ENCODE measurements at places on chromosomes 5 and 9.

DNA sequence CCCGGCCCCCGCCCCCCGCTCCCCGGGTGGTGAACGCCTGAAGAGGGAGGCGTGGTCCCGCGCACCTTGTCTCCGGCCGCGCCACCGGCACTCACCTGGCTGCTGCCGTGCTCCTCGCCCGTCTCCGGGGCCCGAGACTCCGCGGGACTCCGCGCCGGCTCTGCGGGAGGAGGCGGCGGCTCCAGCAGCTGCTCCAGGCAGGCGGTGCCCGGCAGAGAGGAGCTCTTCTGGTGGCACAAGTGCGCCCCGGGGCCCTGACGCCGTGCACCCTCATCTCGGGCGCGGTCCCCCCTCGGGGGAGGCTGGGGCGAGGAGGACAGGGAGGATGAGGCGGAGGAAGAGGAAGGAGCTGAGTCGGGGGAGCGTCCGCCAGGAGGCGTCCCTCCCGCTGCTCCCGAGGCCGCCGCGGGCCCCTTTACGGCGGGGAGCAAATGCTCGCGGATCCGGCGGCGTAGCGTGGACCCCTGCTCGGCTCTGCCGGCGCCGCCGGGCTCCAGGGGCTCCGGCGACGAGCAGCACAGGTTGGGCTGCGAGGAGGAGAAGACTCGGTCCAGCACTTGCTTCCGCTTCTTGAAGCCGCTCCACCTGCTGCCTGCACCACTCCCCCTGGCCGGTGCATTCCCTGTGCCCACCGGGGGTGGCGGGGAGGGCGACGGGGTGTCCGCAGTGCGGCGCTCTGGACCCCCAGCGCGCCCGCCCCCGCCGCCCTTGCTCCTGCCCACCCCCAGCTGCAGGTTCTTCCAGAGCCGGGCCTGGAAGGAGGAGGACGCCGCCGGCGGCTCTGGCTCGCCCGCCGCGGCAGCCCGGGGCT is 928 bp downstream of the MCTP1 start:
- H3K4me3 ChIP-seq = no peak overlapping the region
- no peak overlapping the region for H3K27ac ChIP-seq
- no peak for DNase-seq
- H3K27me3 ChIP-seq = peaks cover 20% of the 10 kb centered on the region
- no peaks in the 10 kb centered on the region for H3K36me3 ChIP-seq

DNA sequence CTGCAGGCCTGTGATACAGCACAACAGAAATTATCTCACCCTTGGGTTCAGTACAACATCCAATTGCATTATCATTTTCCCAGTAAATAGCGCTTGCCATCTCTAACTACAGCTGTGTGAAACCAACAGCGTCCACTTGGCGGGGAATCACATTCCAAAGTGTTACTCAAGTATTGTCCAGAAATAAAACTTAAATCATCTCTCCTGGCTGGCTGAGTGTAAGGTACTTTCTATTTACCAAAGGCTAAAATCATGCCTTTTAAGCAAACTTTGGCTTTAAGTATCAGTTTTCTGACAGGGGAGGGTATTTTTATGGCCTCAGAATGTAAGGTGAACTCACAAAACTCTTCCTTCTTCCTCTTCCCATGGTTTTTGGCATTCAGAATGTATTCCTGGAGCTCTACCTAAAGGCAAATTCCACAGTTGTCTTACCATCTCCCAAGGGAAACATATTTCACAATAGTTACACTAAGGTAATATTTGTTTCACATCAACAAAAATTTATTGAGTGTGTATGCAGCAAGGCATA is 205.6 kb upstream of the MPDZ start:
- H3K27ac ChIP-seq = no peak overlapping the region
- H3K36me3 ChIP-seq = no peaks in the 10 kb centered on the region
- no peak for DNase-seq
- no peaks in the 10 kb centered on the region for H3K27me3 ChIP-seq
- no peak overlapping the region for H3K4me3 ChIP-seq
- no peaks in the 10 kb centered on the region for H3K4me1 ChIP-seq

GRCh38 chr5:158819840-158820620 is 279.7 kb downstream of the EBF1 start:
- DNase-seq = no peak
- H3K27ac ChIP-seq = no peak overlapping the region
- no peaks in the 10 kb centered on the region for H3K36me3 ChIP-seq
- no peaks in the 10 kb centered on the region for H3K4me1 ChIP-seq

DNA sequence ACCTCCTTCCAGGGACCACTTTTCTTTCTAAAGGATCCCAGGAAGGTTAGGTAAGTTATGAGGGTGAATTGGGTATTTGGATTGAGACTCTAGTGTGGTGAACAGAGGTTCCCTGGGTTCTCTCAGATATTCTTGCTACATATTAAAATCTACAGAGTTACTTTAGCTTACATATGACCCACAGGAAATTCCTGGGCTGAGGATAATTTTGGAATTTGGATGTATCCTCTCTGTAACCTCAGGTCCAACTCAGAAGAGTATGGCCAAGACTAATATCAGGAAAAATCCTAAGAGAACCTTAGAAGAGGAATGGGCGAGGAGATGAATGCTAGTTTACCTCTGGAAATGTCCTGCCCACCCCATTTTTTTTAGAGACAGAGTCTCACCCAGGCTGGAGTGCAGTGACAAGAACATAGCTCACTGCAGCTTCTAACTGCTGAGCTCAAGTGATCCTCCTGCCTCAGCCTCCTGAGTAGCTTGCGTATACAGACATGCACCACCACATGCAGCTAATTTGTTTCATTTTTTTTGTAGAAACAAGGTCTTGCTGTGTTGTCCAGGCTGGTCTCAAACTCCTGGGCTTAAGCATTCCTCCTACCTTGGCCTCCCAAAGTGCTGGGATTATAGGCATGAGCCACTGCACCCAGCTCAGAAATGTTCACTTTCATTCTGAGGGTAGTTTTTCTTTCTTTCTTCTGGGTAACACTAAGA is 196.4 kb downstream of the ARHGEF28 start:
- no peaks in the 10 kb centered on the region for H3K4me1 ChIP-seq
- H3K27ac ChIP-seq = no peak overlapping the region
- no peak for DNase-seq

DNA sequence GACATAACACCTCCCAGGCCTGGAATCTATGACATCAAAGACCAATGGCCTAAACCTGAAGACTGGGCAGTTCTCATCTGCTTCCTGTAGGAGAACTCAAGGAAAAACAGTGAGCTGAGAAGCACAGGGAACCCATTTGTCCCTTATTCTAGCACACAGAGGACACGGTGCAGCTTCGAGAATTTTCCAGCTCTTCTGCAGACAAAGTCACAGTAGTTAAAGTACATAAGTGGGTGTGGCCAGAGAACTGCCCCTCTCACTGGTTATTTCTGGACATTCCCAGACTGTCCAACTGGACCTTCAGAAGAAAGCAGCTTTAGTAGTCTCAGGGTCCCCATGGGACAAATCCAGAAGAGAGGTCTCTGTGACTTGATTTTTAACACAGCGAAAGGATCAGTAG is 114.6 kb downstream of the KLHL3 start:
- DNase-seq = no peak
- no peaks in the 10 kb centered on the region for H3K27me3 ChIP-seq
- no peak overlapping the region for H3K27ac ChIP-seq

DNA sequence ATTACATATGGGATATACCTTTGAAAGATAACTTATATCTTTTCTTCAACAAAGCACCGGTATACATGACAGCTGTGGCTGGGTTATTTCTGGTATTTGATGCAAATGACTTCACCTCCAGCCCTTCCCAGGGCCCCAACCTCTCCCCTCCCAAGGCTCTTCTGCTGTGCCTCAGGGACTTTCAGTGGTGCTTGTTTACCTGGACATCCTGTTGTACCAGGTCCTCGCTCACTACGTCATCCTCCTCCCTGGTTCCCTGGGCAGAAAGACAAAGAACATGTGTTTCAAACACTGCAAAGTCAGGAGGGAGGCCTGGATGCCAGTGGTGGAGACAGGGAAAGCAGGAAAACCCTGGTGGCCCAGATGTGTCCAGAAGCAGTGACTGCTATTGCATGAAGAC is 23.4 kb downstream of the ANXA6 start:
- no peak overlapping the region for H3K4me3 ChIP-seq
- H3K27ac ChIP-seq = no peak overlapping the region
- no peak for DNase-seq
- peaks cover 97% of the 10 kb centered on the region for H3K36me3 ChIP-seq

- H3K4me3 ChIP-seq = no peak overlapping the region
- DNase-seq = no peak
- no peak overlapping the region for H3K27ac ChIP-seq
- H3K36me3 ChIP-seq = no peaks in the 10 kb centered on the region
Measured at GRCh38 chr5:36417668-36418067, 116.0 kb upstream of the RANBP3L start.

GRCh38 chr5:165334201-165334600 is 1828.8 kb downstream of the MAT2B start:
- no peak overlapping the region for H3K27ac ChIP-seq
- H3K4me1 ChIP-seq = no peaks in the 10 kb centered on the region
- H3K4me3 ChIP-seq = no peak overlapping the region
- DNase-seq = no peak
- H3K27me3 ChIP-seq = no peaks in the 10 kb centered on the region

DNA sequence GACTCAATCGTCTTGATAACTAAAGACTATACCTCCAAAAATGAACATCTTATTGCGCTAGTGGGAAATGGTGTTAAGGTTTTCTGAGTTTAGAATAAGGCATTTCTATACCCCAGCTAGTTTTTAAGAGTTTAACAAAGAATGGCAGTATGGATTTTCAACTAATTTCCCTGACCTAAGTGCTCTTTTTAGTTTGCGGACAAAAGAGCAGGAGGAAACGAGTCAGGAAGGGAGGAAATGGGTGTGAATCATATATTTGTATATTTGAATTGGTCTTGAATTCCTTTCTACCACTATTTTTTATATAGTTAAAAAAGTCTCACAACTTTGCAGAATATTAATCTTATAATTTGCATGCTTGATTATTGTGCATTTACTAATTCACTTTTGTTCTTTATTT is 516.3 kb upstream of the ZNF608 start:
- H3K27me3 ChIP-seq = no peaks in the 10 kb centered on the region
- DNase-seq = no peak
- no peak overlapping the region for H3K4me3 ChIP-seq
- H3K4me1 ChIP-seq = no peaks in the 10 kb centered on the region

GRCh38 chr5:116144103-116144502 is 59.3 kb downstream of the COMMD10 start:
- H3K27me3 ChIP-seq = no peaks in the 10 kb centered on the region
- no peaks in the 10 kb centered on the region for H3K36me3 ChIP-seq
- no peak for DNase-seq
- no peak overlapping the region for H3K4me3 ChIP-seq

DNA sequence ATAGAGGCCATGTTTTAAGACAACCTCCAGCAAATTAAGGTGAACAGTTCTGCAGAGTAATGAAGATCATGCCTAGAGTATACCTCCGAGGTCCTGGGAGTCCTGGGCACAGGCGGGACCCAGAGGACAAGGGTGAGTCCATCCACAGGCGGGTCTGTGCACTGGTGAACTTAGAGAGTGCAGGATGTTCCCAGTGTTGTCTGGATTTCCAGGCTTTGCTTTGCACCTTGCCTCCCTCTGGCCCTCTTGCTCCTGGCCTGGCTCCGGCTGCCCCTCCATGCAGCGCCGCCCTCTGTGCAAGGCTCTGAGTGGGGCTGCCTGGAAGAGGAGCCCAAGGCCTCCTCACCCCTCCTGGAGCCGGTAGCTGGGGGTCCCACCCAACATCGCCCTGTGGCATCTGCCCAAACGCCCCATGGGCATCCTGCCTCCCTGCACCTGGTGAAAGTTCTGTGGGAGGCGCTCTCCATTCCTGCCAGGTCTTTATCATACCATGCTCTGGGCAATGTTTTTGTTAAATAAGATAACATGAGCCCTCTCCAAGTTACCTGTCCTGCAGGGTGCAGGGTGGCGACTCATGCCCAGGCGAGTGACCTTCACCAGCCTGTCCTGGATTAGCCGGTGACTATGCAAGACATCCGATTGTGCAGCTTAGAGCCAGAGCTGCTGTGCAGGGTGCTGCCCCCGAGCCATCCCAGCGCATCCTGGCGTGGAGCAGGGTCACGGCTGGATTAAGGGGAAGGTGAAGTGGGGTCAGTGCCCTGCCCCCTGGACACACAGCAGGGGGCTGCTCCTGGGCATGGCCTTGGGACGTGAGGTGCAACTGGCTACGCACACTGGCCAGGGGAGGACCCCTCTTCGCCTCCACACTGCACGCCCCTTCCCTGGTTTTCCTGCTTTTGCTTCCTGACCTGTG is 41.3 kb upstream of the LPCAT1 start:
- no peak overlapping the region for H3K27ac ChIP-seq
- no peaks in the 10 kb centered on the region for H3K27me3 ChIP-seq
- H3K4me1 ChIP-seq = no peaks in the 10 kb centered on the region
- H3K36me3 ChIP-seq = no peaks in the 10 kb centered on the region

DNA sequence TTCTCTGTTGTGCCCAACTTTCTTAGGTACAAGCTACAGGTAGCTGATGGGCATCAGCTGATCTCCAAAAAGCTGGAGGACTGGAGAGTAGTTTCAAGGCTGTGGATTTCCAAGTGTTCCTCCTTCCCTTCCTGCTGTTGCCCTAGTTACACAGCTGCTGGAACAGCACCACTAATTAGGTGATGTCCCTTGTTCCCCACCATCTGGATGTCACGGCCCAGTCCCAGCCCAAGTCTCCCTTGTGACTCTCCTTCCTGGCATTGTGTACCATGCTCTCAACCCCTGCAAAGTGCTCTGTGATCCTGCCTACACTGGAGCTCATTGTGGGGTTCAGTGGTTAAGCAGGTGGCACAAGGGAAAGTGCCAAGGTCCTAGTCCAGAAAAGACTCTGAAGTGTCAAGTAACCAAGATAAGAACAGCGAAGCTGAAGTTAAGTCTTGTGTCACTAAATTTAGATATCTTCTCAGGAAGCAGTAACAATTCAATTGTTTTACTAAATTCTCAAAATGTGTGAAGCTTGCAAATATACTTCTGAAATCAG is 604.5 kb downstream of the ISL1 start:
- H3K36me3 ChIP-seq = no peaks in the 10 kb centered on the region
- no peak overlapping the region for H3K27ac ChIP-seq
- no peak for DNase-seq
- H3K4me3 ChIP-seq = no peak overlapping the region

GRCh38 chr5:88854769-88855168 is 28.2 kb downstream of the MEF2C start:
- no peaks in the 10 kb centered on the region for H3K36me3 ChIP-seq
- no peak overlapping the region for H3K4me3 ChIP-seq
- no peaks in the 10 kb centered on the region for H3K27me3 ChIP-seq
- DNase-seq = no peak
- no peak overlapping the region for H3K27ac ChIP-seq

- DNase-seq = no peak
- no peaks in the 10 kb centered on the region for H3K4me1 ChIP-seq
- H3K27me3 ChIP-seq = no peaks in the 10 kb centered on the region
- no peak overlapping the region for H3K4me3 ChIP-seq
Measured at GRCh38 chr5:41414598-41414997, 95.8 kb downstream of the PLCXD3 start.

GRCh38 chr9:35834260-35835215 is 5.5 kb downstream of the TMEM8B start:
- no peak overlapping the region for H3K27ac ChIP-seq
- H3K4me3 ChIP-seq = no peak overlapping the region
- no peaks in the 10 kb centered on the region for H3K36me3 ChIP-seq
